ENCODE measurements at places on chromosomes 6 and 20.

DNA sequence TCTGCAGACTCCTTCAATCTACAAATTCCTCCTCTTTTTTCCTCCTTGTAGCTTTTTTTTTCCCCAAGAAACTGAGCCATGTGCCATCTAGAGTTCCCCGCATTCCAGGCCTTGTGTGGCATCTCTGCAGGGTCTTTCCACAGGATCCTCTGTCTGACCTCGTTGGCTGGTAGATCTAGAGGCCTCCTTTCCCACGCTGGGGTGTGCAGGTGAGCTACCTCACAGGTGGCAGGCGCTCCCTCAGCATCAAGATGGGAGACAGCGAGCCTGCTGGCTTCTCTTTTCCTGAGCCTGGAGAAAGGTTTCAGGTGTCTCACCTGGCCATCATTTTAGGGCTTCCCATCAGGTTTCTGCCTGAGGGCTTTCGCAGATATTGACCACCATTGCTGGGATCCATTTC, 9.6 kb upstream of the NELFCD start:
- no peak for DNase-seq

- no peak for DNase-seq
Measured at GRCh38 chr6:104253236-104253635, 606.5 kb downstream of the HACE1 start.

DNA sequence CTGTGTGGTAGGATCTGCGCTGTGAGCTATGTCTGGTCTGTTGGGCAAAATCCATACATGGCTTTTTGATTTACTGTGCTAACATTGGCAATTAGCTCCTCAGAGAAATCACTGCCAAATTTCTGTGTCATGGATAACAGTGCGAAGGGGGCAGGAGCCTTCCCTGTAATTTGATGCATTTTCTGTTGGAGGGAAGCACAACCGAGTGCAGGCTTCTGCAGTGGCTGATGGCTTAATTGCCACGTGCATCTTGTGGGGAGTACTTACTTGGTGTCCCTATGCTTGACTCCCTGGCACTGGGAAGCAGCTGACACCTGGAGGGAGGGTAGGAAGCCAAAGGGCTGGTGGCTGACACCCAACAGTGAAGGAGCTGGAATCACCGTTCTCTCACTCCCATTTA, 99.3 kb upstream of the PROKR2 start:
- no peak for DNase-seq

- no peak for DNase-seq
Measured at GRCh38 chr20:50409495-50409894, 100.7 kb upstream of the PTPN1 start.

DNA sequence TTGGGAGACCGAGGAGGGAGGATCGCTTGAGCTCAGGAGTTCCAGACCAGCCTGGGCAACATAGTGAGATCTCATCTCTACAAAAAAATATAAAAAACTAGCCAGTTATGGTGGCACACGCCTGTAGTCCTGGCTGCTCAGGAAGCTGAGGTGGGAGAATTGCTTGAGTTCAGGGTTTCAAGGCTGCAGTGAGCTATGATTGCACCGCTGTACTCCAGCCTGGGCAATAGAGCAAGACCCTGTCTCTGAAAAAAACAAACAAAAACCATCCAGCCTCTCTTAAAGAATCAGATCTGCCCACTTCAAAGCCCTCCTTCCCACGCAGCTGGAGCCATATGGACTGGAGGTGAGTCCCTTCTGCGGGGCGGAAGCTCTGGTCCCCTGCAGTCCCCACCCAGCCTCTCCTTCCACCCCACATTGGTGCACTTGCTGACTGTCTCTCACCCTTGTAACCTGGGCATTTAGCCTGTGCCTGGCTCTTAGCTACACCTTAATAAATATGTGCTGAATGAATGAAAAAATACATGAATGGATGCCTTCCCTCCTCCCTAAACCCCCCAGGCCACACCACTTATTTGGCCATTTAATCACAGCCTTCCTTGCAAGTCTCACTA, 7.2 kb upstream of the PARD6B start:
- no peak for DNase-seq

DNA sequence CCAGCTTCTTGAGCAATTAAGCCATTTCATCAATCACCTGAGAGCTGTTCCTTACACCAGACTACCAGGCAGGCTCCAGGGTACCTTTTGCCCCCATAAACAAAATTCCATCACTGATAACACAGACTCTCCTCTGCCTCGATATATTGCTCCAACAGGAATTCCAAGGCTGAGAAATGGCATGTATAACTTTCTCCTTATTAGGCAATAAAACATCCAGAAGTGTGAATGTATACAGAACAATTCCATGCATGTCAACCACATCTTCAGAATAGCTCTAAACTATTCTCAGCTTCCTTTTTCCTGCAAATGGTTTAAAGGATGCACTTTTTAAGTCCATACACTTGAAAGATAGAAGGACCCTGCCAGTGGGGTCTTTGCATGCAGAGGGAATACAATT, 73.8 kb downstream of the EDN3 start:
- no peak for DNase-seq

- DNase-seq: no peak
Measured at GRCh38 chr6:167668019-167668753, 158.5 kb upstream of the AFDN start.

Measured in hematopoietic multipotent progenitor cell treated with erythropoietin and hydrocortisone succinate and interleukin-3 and kit ligand, for 8 days (in vitro differentiated cells).